ENCODE measurements at places on chromosomes 13 and 19. TPM values are rescaled to one million over a fixed set of nuclear protein-coding genes. Genes with fewer than 3 reads are reported as not detected.

Gene TNFSF11
- not detected for total RNA-seq

Gene NCAN
- total RNA-seq: not detected

Gene HSD17B14
- total RNA-seq: not detected

Gene CPAMD8
- not detected for total RNA-seq

Gene SKA3
- 35.0 TPM for total RNA-seq

Gene C13orf46
- not detected for total RNA-seq

Gene TICAM1
- 1.7 TPM for total RNA-seq

Gene UBE2L5
- total RNA-seq: not detected

Gene SIGLEC12
- not detected for total RNA-seq

- DNase-seq: no peak
Measured at GRCh38 chr13:76925115-76925514, 23.2 kb upstream of the ACOD1 start.

DNA sequence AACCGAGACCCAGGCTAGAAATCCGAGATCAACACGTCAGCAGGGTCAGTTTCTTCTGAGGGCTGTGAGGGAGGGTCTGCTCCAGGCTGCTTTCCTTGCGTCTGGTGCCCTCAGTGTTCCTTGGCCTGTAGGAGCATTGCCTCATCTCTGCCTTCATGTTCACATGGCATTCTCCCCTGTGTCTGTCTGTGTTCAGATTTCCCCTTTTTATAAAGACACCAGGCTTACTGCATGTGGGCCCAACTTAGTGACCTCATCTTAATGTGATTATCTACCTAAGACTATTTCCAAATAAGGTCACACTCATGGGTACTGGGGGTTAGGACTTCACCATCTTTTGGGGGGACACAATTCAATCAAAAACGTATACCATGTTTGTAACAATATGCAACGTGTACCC, 57.2 kb upstream of the C1QTNF9 start:
- DNase-seq: no peak

GRCh38 chr13:29993716-29994488, 143.5 kb upstream of the UBL3 start:
- DNase-seq: peak; percentile 73

DNA sequence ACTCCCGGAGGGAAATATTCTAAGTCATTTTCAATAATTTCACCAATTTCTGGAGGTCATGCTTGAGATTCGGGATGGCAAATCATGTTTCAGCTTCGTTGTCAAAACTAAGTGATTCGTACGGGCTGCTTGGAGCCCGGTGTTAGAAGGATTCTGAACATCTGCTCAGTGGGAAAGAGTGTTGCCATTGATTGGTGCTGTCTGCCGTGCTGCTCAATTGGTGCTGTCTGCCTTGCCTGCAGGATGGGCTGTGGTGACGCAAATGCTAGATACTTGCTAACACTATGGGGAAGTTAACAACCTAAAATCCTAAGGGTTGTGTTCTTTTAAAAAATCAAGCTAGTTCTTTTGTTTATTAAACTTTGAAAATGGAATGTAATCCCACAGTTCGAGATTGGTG, 17.3 kb upstream of the CACNG8 start:
- peak; percentile 69 for DNase-seq

GRCh38 chr13:36850790-36851438, 31.9 kb downstream of the RFXAP start:
- no peak for DNase-seq

GRCh38 chr13:75214846-75215245, 267.1 kb downstream of the TBC1D4 start:
- no peak for DNase-seq

DNA sequence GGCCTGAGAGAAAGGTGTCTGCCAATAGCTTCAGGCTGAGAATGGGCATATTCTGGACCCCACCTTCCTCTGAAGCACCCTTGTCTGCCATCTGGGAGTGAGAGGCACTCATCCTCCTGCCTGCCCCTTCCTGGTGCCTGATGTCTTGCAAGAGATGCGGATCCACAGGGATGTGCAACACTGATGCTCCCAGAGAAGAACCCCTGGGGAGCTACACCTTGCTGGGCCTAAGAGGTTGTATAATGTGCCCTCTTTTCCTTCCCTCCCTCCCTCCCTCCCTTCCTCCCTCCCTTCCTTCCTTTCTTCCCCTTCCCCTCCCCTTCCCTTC, 34.6 kb downstream of the ADPRHL1 start:
- DNase-seq: no peak

GRCh38 chr13:27673911-27674310, 52.2 kb downstream of the POLR1D start:
- no peak for DNase-seq

GRCh38 chr19:41298348-41298964, 11.5 kb upstream of the CCDC97 start:
- peak; percentile 75 for DNase-seq

GRCh38 chr19:14343286-14343685, 38.0 kb upstream of the ADGRE5 start:
- DNase-seq: no peak

- no peak for DNase-seq
Measured at GRCh38 chr19:41408256-41408655, 10.6 kb downstream of the BCKDHA start.

- no peak for DNase-seq
Measured at GRCh38 chr19:897442-898039, 4.3 kb downstream of the RNU6-9 start.

GRCh38 chr13:22173610-22174009, 502.7 kb downstream of the FGF9 start:
- DNase-seq: peak; percentile 55

DNA sequence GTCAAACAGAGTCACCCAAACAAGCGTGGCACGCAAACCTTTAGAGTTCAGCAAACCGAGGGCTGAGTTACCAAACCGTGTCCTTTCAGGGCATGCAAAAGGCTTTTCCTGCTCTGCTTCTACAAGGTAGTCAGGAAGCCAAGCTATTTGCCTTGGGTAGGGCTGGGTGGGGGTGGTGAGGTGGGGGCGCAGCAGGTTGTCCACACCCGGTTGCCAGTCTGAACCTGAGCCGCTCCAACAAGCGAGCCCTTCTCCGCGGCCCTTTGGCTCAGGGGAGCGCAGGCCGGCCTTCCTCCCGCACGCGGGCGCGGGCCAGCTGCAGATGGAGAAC, 347 bp upstream of the CLDN10 start:
- no peak for DNase-seq

- DNase-seq: peak; percentile 100
Measured at GRCh38 chr19:44741841-44742329, 6.6 kb upstream of the BCL3 start.

DNA sequence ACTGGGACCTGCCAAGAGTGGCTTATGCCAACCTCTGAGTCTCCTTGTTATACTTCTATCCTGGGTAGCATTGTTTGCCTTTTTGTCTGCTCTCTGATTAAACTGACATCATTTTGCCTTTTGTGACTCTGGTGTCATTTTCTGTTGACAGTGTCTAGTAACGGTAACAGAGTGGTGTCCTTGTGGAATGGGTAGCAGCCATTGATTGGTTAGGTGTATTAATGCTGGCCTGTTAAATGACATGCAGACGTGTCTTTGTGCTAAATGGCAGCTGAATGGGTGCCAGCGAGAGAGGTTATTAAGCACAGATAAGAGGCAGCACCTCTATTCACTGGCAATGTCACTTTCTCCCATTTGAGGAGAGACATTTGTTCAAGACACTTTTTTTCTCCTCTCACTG, 1289.4 kb downstream of the PCDH9 start:
- no peak for DNase-seq

DNA sequence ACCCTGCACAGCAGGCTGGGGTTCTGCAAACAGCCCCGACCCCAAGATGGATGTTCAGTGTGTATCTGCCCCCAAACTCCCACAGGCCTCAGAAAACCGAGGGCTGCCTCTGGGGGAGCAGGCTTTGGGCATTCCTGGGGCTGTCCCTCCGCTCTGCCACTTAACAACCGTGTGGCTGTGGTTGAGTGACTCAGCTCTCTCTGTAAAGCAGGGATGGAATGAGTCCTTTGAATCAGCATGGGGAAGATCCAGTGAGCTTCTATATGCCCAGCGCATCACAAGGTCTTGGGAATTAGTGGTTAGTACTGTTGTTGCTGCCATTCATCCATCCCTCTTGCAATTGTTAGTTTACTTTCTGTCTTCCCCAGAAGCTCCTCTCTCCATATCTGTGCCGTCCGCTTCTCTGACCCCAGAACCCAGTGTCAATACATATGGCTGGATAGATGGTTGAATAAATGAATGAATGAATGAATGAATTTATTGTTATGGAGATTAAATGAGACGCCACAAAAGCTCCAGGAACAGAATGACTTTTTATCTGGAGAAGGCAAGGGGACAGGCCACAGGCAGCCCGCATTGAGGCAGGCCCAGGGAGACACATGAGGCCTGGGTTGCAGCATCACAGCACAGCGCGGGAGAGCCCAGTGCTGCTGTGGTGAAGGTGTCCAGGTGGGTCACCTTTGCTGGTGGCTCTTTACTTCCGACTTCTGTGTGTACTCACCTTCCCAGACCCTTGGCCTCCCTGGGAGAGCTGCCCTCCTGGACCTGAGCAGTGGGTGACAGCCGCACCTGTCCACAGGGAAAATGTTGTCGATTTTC, 89.2 kb downstream of the RGCC start:
- DNase-seq: peak; percentile 89

- DNase-seq: no peak
Measured at GRCh38 chr19:11295665-11296245, at the start of gene TSPAN16. TSS of gene TSPAN16 (plus strand) at chr19:11296160. CDS start at chr19:11296298, 138 bp downstream.

DNA sequence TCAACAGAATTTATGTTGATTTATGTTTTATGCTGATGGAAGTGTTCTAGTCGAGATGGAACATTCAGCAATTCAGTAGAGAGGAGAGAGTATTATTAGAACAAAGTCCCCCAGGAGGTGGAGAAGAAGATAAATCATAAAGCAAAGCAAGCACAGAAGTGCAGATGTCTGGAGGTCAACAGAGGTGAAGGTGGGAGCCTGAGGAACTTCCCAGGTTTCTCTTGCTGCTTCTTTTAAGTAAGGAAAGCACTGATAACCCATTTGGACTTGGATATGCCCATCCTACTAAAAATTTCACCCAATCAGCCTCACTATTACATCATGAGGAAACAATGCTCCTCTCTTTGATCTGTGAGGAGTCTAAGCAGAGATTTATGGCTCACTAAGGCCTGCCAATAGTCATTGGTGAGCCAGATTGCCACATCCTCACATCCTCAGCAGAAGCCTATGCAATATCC, 98.8 kb downstream of the EPSTI1 start:
- DNase-seq: no peak

DNA sequence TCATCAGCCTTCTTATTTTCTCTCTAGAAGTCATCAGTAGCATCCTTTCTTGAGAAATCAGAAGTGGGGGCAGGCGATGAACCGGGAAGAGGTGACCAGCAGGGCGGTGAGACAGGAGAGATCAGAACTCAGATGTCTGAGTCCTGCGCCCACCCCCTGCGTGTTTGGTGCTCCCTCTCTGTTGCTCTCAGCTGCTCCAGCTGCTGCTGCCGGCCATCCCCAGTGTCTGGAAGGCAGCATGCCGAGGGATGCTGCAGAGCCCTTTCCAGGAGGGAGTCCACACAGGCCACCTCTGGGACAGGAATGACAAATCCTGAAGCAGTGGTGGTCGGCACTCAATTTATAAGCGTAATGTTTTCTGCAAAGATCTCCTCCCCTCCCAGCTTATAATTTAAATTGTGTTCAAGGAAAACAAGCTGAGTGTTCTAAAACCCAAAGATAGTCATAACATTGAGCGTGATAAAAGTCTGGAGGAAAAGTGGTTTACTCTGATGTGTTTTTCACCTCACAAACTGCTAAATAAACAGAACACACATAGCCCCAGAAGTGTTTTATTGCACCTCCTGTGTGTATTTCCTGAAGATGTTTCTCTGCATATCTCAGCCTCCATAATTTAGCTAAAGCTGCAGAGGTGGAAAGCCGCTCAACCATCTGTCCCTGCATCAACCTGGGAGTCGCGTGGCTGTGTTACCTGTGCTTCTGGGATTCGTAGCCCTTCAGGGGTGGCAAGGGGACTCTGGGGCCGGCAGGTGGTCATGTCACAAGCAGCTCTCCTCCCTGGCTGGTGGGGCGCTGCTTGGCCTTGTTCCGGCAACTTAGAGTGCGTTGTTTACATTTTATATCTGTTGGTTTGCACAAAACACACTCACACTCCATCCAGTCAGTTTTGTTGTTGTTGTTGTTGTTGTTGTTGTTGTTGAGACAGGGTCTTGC, 191.2 kb downstream of the USP12 start:
- no peak for DNase-seq

DNA sequence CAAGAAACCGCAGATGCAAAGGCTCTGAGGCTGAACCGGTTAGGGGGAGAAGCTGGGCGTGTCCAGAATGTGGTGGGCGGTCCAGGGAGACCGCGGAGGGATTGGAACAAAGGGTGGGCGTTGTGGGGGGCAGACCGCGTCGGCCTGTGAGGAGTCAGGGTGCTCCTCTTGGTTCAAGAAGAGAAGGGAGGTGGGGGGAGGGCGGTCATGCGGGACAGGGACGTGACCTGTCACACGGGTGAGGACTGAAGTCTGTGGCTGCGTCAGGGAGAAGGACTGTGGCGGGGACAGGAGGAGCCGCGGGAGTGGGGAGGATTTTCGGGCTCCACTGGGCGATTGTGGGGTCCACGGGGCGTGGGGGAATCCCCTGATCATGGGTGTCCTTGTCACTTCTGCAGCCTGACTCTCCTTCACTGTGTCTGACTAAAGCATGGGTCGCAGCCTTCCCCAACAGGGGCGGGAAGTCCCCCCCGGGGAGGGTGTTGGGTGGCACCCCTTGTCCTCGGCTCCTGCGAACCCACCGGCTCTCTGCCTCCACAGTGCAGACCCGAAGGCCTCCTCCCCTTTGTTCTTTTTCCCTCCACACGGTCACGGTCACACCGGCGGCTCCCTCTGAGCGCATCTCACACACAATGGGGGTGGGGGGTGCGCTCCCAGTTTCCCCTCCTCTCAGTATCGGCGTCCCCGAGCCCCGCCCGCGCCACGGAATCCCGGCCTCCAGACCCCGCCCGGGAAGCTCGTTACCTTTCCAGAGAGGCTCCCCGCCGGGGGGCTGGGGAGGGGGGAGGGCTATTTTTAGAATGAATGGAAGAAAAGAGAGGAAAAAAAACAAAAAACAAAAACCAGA, 16.4 kb upstream of the KCNN1 start:
- DNase-seq: peak; percentile 50

- DNase-seq: no peak
Measured at GRCh38 chr13:109749365-109749764, 37.0 kb downstream of the IRS2 start.

- DNase-seq: no peak
Measured at GRCh38 chr19:51695088-51695487, 2.0 kb downstream of the SPACA6 start.

GRCh38 chr19:15187026-15188007, 13.5 kb downstream of the NOTCH3 start:
- DNase-seq: no peak
